ENCODE measurements at places on chromosomes 7 and 10. TPM values are rescaled to one million over a fixed set of nuclear protein-coding genes. Genes with fewer than 3 reads are reported as not detected.

PAPOLB gene
- not detected for total RNA-seq

GRCh38 chr7:77434570-77435275, 18.6 kb upstream of the GSAP start:
- DNase-seq = peak; percentile 31
- H3K4me3 ChIP-seq = no peak overlapping the region
- no peaks in the 10 kb centered on the region for H3K36me3 ChIP-seq
- no peak overlapping the region for H3K27ac ChIP-seq

GRCh38 chr10:6465437-6465836, 114.6 kb downstream of the PRKCQ start:
- no peaks in the 10 kb centered on the region for H3K27me3 ChIP-seq
- H3K4me3 ChIP-seq = peak overlapping the region; percentile 31
- peak overlapping the region; percentile 54 for H3K27ac ChIP-seq
- DNase-seq = no peak

GRCh38 chr7:33774762-33775523, 130.4 kb upstream of the BMPER start:
- H3K27ac ChIP-seq = no peak overlapping the region
- no peak for DNase-seq
- no peak overlapping the region for H3K4me3 ChIP-seq

- peaks cover 8% of the 10 kb centered on the region for H3K4me1 ChIP-seq
- H3K27ac ChIP-seq = no peak overlapping the region
- H3K4me3 ChIP-seq = no peak overlapping the region
- no peaks in the 10 kb centered on the region for H3K36me3 ChIP-seq
- H3K27me3 ChIP-seq = peaks cover 37% of the 10 kb centered on the region
These were observed 3.1 kb downstream of the FLNC start for GRCh38 chr7:128833148-128833945.

ITPRID1 gene
- total RNA-seq = not detected

IFIT1 gene
- total RNA-seq = 1.0 TPM

- DNase-seq = no peak
- no peaks in the 10 kb centered on the region for H3K36me3 ChIP-seq
- H3K27ac ChIP-seq = no peak overlapping the region
- H3K4me1 ChIP-seq = peaks cover 4% of the 10 kb centered on the region
These were observed 92.4 kb upstream of the KMT2E start for GRCh38 chr7:104921596-104921995.

DNA sequence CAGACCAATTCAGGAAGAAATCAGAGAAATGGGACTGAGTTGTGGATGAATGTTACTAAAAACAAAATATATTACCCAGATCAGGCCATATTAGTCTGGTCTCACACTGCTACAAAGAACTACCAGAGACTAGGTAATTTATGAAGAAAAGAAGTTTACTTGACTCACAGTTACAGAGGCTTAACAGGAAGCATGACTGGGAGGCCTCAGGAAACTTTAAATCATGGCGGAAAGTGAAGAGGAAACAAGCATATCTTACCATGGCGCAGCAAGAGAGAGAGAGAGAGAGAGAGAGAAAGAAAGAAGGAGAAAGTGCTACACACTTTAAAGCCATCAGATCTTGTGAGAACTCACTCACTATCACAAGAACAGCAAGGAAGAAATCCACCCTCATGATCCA, 636.8 kb upstream of the GRM3 start:
- no peaks in the 10 kb centered on the region for H3K4me1 ChIP-seq
- DNase-seq = no peak
- no peaks in the 10 kb centered on the region for H3K27me3 ChIP-seq
- H3K36me3 ChIP-seq = no peaks in the 10 kb centered on the region
- H3K27ac ChIP-seq = no peak overlapping the region
- H3K4me3 ChIP-seq = no peak overlapping the region

SPDYE8 gene
- total RNA-seq = not detected

DNA sequence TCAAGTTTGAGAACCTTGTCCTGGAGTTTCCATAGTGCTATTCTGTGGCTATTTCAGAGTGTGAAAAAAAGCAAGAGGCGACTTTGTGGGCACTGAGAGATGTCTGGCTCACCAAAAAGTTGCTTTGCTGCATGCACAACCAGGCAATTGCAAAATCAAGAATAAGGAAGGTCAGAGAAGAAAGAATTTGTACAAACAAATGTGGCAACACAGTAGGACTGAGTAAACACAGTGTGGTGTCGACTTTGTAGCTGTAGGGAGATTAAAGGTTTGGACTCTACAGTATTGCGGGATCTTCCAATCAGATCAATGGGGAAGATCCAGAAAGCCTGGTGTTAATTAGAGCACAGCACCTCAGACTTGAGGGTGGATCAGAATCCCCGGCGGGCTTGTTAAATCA, 88.1 kb upstream of the PLPP4 start:
- DNase-seq = no peak
- no peak overlapping the region for H3K27ac ChIP-seq
- no peak overlapping the region for H3K4me3 ChIP-seq
- no peaks in the 10 kb centered on the region for H3K36me3 ChIP-seq

DNA sequence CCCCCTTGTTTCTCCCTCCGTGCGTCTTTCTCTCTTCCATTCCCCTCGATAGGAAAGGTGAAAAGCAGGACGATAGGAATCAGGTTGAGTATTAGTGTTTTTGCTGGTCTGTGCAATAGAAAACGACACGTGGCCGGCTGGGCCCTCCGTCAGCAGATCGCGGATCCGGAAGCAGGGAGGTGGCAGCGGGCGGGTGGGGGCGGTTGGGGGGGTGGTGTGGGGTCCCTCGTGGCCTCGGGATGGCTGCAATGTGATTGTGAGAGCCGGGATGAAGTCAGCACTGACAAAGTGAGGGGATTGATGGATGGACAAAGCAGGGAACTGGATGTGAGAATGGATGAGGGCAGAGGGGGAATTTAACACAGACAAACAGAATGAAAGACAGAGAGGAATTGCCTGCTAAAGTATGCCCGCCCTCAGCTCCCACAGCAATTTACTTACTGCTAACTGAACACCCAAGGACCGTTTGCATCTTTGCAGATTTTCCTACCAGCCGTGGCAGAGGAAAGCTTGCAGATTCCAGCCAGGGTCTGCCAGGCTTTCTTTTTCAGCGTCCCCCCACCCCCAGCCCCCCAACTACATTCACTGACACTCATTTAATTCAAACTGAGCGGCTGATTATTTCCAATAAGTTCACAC, 280.9 kb downstream of the LRMDA start:
- H3K27me3 ChIP-seq = peaks cover 18% of the 10 kb centered on the region
- no peak overlapping the region for H3K4me3 ChIP-seq
- H3K36me3 ChIP-seq = no peaks in the 10 kb centered on the region
- H3K27ac ChIP-seq = no peak overlapping the region

CREB3L2 gene
- 44.8 TPM for total RNA-seq

DNA sequence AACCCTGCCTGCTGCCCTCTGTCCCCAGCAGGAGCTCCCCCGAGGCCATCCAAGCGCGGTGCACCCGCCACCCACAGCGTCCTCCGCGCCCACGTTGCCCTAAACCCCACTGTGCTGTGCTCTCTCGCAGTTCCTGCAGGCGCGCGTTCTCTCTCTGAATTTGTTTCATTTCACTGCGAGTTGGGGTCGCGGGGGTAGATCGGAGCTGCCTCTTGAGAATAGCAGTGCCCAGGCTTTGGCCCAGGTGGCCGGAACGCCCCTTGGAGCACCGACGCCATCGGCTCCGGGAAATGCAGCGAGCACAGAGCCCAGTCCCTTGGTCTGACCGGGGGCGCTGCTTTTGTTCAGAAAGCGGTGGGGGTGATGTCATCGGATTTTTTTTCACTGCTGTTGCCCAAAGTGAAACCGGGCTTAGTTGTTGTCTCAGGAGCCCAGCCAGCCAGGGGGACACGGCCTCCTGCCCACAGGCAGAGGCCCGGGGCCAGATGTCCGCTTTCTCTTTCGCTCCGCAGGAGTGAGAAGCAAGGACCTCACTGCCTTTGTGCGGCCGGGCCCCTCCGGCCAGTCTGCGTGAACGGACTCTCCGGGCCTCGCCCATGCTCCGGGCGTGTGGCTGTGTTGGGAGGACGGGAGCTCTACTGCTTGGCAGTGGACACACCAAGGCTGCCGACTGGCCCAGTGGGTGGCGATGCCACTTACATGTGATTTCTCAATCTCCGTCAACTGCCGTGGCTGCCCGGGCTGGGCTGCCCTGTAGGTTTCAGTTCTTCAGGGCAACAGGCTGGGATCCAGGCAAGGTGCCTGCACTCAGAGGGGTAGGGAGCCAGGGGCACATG, 43.1 kb downstream of the FOXK1 start:
- DNase-seq = peak; percentile 90
- no peaks in the 10 kb centered on the region for H3K27me3 ChIP-seq
- peaks cover 15% of the 10 kb centered on the region for H3K36me3 ChIP-seq
- peak overlapping the region; percentile 82 for H3K4me3 ChIP-seq
- H3K27ac ChIP-seq = peak overlapping the region; percentile 93
- peaks cover 29% of the 10 kb centered on the region for H3K4me1 ChIP-seq

CUBN gene
- total RNA-seq = 0.40 TPM

DNA sequence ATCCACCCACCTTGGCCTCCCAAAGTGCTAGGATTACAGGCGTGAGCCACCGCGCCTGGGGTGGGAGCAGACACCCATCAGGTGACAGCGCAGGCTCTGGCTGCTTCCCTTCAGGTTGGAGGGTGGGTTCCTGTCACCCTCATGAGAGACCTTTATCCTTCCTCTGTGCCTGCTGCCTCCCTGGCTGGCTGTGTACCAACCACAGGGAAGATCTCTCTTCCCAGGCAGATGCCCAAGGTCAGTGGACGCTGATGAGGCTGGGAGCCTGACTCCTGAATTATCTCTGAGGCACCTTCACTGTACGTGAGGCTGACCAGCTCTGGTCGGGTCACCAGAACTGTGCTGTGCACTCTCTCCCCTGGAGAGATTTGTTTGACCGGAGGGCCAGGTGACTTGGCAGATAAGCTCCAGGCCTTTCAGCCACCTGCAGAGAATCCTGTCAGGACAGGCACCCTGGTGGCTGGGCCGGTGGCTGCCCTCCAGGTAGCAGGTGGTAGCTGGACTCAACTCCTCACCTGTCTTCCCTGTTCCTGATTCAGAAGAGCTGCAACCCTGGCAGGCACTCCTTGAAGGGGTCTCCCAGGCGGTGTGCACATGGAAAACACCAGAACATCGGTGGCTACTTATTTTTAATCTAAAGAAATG, 251.9 kb downstream of the GLRX3 start:
- DNase-seq = no peak
- no peaks in the 10 kb centered on the region for H3K4me1 ChIP-seq
- no peak overlapping the region for H3K4me3 ChIP-seq
- no peaks in the 10 kb centered on the region for H3K27me3 ChIP-seq

DNA sequence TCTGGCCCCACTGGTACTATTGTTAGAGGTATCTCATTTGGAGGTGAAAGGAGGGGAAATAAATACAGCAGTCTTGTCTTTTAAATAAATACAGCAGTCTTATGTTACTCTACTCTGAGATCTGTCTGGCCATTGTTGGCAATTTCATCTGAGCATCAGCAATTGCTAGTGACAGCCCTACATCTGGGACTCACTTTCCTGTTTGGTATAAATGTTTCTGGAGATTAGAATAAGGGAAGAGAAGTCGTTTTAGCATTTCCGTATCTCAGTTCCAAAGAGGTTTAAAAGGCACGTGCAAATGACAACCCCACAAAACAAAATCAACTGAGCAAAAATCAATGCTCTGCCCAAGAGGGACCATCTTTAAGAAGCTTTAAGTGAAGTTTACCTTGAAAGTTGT, 18.1 kb upstream of the CNNM2 start:
- H3K4me1 ChIP-seq = no peaks in the 10 kb centered on the region
- H3K27ac ChIP-seq = no peak overlapping the region

AGAP6 gene
- total RNA-seq = 26.9 TPM

- peak overlapping the region; percentile 62 for H3K4me3 ChIP-seq
These were observed 2.3 kb upstream of the ELFN1 start for GRCh38 chr7:1667566-1668395.

GRCh38 chr10:126016156-126016805, 119.9 kb downstream of the FANK1 start:
- DNase-seq = no peak
- no peak overlapping the region for H3K27ac ChIP-seq
- H3K27me3 ChIP-seq = no peaks in the 10 kb centered on the region
- no peaks in the 10 kb centered on the region for H3K4me1 ChIP-seq

- peaks cover 2% of the 10 kb centered on the region for H3K36me3 ChIP-seq
- H3K27ac ChIP-seq = no peak overlapping the region
- DNase-seq = no peak
- no peak overlapping the region for H3K4me3 ChIP-seq
- peaks cover 18% of the 10 kb centered on the region for H3K4me1 ChIP-seq
These were observed 14.6 kb upstream of the BPGM start for GRCh38 chr7:134632052-134632451.

DNA sequence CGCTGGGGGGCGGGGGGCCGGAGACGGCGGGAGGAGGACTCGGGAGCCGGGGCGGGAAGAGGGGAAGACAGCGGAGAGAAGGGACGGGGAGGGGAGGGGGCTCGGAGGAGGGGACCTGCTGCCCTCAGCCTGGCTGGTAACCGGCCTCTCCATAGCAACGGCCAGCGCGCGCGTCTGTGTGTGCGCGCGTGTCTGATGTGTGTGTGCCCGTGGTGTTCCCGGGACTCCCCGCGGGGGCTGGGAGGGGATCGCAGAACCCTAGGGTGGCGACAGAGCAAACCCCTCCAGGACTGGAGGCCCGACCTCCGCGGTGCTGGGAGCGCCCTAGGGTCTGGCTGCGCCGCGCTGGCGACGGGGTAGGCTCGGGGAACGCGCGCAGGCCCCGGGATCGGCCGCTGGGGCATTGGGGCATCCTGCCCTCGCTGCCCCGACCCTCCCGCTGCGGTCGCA, 356.3 kb downstream of the DNAJB6 start:
- H3K4me1 ChIP-seq = no peaks in the 10 kb centered on the region
- no peak overlapping the region for H3K4me3 ChIP-seq
- H3K27me3 ChIP-seq = peaks cover 35% of the 10 kb centered on the region
- H3K36me3 ChIP-seq = no peaks in the 10 kb centered on the region

Data from activated CD4-positive, alpha-beta T cell treated with anti-CD3 and anti-CD28 coated beads, Interleukin-2, amount 10 ng/mL, durations not matched to agents 24 days and 14 days (primary cell).